ENCODE measurements at places on chromosomes 16 and 17.

DNA sequence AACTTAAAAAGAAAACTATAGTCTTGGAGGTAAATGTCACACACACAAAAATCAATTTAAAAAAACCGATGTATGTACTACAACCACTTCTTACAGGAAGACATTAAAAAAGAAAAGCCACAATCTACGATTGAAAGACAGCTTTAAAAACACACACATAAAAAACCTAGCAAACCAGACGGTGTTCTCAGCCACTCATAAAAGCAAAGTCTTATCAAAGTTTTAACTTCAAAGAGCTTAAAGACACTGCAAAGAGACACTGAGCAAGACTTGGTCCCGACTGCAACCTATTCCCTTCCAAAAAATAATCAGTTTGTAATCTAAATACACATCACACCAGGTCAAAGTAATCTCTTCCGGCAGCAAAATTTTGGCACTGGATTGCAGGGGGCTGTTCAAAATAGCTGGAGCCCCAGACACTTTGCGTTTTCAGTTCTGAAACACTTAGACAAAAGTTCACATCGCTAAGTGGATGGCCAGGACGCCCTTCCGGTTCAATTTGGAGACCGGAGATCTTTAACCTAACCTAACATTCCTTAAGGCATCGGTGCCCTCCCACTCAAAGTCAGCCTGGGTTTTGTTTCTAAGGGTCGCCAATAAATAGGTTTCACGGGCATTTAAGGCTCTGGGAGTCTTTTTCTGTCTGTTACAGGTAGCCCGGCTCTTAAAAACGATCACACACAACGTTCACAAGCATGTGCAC is 2.6 kb downstream of the ZCCHC14 start:
- DNase-seq, result peak; percentile 24

DNA sequence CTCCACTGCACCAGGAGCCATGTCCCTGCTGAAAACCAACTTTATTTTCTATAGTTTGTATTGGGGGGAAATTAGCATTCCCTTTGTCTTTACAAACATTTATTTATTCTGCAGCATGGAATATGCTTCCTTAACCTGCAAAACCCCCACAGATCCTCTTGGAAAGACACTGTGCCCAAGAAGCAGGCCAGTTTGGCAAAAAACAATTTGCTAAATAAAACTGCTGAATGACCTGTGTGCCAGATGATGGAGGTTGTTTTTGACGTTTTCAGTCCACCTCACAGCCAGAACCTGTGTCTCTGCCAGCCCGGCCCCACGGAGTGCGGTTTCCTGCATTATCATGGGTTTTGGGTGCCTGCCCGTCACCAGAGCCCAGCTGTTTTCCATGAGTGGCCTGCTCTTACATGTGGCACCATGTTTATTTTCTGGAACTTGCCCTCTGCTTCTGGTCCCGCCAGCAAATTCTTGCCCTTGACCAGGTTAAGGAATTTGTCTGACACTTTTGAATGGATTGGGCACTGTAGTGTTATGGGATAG is 26.4 kb downstream of the ORC6 start:
- DNase-seq, result no peak

DNA sequence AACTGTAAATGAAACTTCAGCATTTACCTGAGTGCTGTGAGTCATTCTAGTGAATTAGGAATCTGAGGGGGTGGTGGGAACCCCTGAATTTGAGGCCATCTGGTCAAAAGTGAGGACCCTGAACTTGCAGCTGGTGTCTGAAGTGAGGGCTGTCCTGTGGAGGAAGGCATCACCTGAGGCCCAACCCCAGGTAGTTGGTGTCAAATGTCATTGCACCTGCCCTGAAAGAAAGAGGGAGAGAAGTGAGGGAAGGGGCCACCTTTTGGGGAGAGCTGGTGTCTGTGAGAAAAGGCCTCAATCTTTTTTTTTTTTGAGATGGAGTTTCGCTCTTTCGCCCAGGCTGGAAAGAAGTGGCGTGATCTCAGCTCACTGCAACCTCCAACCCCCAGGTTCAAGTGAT is 12.5 kb upstream of the PRPSAP1 start:
- DNase-seq, result no peak

DNA sequence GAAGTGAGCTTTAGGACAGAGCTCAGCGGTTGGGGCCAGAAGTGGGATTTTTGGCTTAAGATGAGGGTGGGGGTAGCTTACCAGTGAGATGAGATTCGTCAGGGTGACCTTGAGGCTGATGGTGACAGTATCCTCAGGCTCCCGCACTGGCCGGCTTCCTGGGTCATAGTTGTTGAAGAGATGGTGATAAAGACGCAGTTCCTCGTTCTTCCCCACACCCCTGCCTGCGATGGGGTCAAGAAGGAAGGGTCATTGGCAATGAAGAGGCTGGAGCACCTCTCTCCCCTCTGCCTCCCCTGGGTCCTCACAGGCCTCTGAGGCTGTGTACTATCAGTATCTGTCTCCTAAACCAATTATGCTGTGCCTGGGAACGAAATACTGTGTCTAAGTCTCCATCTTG is 358 bp downstream of the CHRNE start:
- DNase-seq, result no peak

DNA sequence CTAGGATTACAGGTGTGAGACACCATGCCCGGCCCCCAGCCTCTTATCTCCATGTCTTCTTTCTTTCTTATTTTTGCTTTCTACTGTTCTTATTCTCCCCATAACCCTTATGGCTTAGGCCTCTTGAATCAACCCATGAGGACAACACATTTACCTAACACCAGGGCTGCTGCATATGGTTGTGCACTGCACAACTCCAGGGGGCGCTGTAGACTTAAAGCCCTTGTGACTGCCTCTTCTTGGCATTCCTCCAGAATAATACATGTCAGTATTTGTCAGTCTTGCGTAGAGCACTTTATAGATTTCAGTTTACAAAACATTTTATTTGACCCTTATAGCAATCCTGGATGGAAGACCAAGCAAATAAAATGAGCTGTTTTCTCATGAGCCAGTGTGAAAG is 225.0 kb upstream of the SALL1 start:
- no peak for DNase-seq

- DNase-seq, result peak; percentile 27
These were observed 13.6 kb downstream of the CDH15 start for GRCh38 chr16:89184933-89185794.
